NCI-H446 treated with DMSO at 0.1 percent for 48 hours (cell line): ENCODE measurements at places on chromosomes 6 and 20.
A peak's percentile ranks its signal among the peaks of the same experiment; 100 is the strongest.

- DNase-seq = no peak
Measured at GRCh38 chr6:150008588-150008987, 16.7 kb downstream of the RAET1L start.

GRCh38 chr6:41836022-41836659 is 48.6 kb downstream of the TOMM6 start:
- no peak for DNase-seq

- no peak for DNase-seq
Measured at GRCh38 chr20:63957690-63958441, 1.6 kb upstream of the UCKL1 start.

GRCh38 chr6:104957301-104958177 is 632 bp downstream of the LIN28B start:
- peak; percentile 43 for DNase-seq

DNA sequence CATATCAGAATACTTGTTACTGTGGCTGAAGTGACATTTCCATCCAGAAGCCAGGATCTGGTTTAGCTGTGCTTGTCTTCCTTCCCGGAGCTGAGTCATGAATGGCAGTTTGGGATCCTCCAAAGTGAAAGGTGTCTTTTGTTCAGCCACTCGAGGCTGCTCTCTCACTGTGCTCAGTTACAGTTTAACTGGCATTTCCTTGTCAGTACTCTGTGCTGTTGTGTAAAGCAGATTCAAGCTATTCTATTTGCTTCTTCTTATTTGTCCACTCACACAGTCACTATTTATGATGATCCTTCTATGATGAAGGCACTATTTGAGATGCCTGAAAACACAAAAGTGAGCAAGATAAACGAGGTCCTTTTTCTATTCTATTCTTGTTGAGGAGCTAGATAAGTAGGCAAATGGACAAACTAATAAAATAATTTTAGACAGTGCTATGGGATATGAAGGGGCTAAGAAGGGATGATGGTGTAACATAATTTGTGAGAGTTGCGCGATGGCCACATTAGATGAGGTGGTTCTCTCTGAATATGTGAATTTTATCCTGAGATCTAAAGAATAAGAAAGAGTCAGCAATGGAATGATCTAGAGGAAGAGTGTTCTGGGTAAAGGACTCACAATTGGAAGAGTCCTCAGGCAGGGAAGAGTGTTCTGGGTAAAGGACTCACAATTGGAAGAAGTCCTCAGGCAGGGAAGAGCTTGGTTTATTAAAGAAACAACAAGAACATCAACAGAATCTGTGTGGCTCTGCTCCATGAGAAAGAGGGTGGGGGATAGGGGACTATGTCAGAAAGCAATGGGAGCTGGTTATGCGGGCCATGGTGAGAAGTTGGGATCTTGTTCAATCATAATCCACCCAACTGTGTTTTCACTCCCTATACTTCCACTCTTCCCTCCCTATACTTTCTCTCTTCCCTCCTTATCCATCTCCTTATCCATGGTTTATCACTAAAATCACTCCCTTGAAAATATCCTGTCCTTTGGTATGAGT is 40.1 kb downstream of the CYP24A1 start:
- no peak for DNase-seq

- no peak for DNase-seq
Measured at GRCh38 chr20:11582060-11582459, 335.6 kb upstream of the BTBD3 start.

DNA sequence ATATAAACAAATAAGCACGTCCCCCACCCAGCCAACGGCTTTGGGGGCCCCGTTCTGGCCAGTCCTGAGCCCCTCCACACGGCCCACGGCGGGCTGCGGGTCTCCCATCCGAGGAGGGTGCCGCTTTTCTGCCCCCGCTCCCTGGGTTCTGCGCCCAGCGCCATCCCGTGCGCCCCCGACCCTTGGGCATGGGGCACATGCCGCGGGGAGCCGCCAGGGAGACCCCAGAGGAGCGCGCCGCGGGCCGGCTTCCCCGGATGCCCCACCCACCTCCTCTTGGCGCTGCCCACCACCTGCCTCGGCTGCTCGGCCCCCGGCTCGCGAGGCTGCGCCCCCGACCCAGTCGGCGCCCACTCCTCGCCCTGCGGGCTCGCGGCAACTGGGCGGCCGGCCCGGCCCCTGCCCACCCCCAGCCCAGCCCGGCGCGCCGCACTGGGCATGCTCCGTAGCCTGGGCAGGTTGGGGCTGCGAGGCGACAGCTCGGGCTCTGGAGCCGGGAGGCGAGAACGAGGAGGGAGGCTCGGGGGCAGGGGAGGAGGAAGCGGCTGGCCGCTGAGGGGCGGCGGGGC is 570 bp upstream of the PLCB4 start:
- peak; percentile 42 for DNase-seq

- DNase-seq = no peak
Measured at GRCh38 chr20:48832405-48832730, 4.6 kb upstream of the PREX1 start.

- DNase-seq = no peak
Measured at GRCh38 chr6:108492131-108492766, 68.5 kb upstream of the FOXO3 start.

DNA sequence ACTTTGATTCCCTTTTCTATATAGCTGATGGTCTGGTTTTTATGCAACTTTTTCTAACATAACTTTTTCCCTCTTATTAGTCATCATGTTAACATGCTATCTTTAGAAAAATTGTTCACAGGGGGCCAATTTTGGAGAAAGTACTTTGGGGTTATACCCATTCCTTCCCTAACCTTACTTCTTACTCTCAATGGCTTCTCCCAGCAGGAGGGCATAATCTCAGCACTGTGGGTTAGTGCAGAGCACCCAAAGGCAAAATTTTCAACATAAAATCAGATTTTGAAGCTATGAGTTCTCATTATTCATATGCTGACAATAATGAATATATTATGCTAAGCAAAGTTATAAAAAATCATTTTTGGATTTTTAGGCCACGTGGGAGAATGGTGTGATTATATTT is 299.2 kb downstream of the SLC35F1 start:
- no peak for DNase-seq

- DNase-seq = peak; percentile 13
Measured at GRCh38 chr20:13819885-13820645, 35.2 kb downstream of the NDUFAF5 start.

GRCh38 chr6:4803343-4803744 is 27.1 kb downstream of the CDYL start:
- DNase-seq = no peak

- DNase-seq = no peak
Measured at GRCh38 chr6:110589865-110590513, 113.6 kb upstream of the SLC22A16 start.
